ENCODE measurements at places on chromosomes 5 and 9. TPM values are rescaled to one million over a fixed set of nuclear protein-coding genes. Genes with fewer than 3 reads are reported as not detected.

Gene ENHO
- polyA plus RNA-seq, result 1.4 TPM

Gene SOX30
- polyA plus RNA-seq, result 0.50 TPM

Gene ZNF354C
- 18.4 TPM for polyA plus RNA-seq

Gene ADAMTS13
- polyA plus RNA-seq, result 10.9 TPM

DNA sequence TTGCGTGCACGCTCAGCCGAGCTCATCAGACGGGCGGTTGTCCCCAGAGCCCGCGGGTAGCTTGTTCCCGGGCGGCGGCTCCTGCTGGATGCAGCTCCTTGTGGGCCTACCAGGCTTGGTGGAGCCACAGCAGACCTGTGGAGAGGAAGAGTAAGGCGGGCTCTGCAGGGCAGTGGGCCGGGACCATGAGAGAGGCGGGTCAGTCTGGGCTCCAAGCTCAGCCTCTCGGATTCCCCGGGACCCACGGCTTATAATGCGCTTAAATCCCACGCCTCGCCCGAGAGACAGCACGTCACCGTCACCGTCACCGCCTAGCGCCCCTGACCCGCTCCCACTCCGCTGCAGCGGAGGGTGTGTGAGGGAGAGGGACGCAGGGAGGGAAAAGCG, 1.9 kb upstream of the ANKRD18A start:
- peak; percentile 39 for DNase-seq

Gene SMIM32
- polyA plus RNA-seq, result 8.5 TPM

Gene PCDH12
- polyA plus RNA-seq, result 15.7 TPM

DNA sequence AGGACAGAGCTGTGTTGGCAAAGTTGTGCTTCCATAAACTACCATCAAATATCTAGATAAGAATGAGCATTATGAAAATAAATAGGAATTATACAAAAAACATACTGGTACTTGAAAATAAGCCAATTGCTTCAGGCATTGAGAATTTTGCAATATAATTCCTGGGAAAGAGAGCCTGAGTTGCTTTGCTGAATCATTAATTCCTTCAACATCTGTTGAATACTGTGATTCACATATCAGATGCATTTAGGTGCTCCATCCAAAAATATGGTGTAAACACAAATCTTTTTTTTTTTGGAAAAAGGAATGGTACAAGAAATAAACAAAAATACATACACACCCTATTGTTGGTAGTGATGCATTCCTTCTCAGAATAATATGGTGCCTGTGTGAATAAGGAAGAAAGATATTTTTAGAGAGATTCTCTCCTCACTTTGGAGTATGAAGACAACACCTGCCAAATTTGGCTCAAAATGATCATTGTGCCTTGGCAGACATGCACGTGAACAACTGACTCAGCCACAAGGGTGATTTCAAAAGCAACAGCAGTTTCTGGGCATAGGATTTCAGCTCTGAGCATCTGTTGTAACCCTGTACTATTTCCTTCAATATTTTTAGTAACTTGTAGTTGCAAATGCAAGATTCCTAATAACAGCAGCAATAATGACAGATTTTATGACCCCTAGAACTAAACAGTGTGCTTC, 96.7 kb downstream of the CAVIN4 start:
- DNase-seq, result no peak

DNA sequence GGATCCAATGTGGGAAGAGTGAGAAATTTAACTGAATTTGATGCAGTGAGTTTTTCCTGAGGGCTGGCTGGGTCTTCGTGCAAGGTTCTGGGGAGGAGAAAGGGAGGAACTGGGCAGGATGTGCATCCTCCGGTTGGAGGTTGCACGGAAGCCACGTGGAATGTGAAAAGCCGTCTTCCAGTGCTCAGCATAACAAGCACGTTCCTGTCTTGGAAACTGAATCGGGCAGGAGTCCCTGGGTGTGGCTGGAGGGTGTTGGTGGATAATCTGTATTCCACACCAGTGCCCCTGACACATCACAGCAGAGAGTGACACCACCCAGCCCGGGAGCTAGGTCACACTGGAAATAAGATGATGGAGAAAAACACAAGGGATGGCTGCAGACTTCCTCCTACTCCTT, 154.3 kb downstream of the C5orf15 start:
- DNase-seq, result no peak

GRCh38 chr5:93461756-93462155, 119.3 kb downstream of the NR2F1-AS1 start:
- no peak for DNase-seq

Gene DDX31
- polyA plus RNA-seq, result 18.9 TPM

Gene PDCD1LG2
- 0.13 TPM for polyA plus RNA-seq

DNA sequence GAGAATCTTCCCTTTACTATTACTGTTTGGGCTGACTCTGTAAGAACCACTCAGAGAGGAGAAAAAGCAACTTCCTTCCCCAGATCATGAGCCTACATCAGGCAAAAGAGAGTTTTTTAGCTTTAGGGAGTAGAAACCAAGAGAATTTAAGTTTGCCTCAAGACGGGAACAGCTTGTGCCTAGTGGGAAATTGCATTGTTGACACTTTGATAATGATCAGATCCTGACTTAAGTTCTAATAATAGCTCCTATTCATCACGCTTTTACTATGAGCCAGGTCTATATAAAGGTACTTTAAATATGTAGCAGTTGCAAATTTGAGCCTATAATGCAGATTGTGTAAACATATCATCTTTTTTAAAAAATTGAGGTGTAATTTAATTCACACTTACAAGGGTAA, 298.2 kb downstream of the MAN2A1 start:
- DNase-seq, result no peak

GRCh38 chr5:62342476-62342837, 36.5 kb downstream of the KIF2A start:
- DNase-seq, result no peak

- DNase-seq, result no peak
These were observed 87.8 kb upstream of the HSPA9 start for GRCh38 chr5:138663009-138663408.

DNA sequence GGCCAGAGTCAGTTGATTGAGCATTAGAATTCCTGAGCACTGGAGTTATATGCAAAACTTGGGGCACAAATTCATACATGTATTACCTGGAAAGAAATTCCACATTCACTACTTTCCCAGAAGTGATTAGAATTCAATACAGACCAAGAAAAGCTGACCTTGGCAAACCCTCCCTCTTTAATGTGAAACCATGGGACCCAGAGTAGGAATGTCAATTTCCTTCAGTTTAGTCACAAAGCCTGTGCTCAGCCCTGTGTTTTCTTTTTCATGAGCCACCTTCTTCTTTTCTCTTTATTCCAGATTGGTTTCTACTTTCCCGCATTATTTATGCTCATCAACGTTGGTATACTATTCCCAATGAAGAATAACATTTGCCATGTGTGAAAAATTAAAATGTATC, 420.2 kb downstream of the CDH12 start:
- DNase-seq, result no peak

GRCh38 chr5:140107312-140108092, 6.4 kb upstream of the PURA start:
- DNase-seq, result peak; percentile 89
